Endothelial cell (in vitro differentiated cells): ENCODE measurements at places on chromosomes 5 and 9.

DNA sequence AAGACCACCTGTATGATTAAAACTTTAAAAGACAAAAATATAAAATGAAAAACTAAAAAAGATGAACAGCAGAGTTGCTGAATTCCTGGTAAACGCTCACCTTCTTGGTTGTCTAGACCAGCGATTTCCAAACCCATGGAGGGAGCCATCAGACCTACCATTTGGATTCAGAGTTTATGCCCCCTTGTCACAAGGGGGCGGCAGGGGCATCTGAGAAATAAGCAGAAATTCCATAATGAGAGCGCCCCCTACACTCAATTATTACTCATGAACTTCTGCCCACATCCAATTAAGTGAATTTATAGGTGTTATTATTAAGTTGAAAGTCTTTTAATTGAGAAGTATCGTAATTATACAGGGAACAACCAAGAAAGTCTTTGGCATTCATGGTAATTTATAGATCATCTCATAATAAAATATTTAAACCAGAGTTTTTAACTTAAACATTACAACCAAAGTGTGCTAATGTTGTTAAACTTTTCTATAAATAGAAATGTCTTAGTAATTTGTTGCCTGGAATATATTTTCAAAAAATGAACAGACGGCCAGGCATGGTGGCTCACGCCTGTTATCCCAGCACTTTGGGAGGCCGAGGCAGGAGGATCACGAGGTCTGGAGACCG is 35.2 kb upstream of the SPATA31C2 start:
- peak; percentile 70 for DNase-seq

- no peak for DNase-seq
These were observed 872.6 kb downstream of the DTWD2 start for GRCh38 chr5:118115791-118116190.

DNA sequence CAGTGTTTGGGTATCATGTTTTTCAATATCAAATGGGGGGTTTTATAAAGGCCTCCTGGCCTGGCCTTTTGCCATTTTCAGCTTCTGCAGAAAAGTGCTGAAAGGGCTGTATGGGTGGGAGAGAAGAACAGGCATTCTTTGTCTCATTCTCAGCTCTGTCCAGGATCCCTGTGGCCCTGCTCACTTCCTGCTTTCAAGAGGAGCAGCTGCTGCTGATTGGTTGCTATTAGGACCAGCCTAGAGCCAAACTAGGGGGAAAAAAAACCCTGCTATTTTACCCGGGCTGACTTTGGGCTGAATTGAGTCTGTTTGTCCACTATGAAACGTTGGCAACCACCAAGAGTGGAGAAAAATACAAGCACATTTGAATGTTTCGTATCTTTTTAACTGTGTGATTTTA is 117.1 kb downstream of the CMYA5 start:
- DNase-seq = no peak

- DNase-seq = no peak
These were observed 943 bp downstream of the NOP16 start for GRCh38 chr5:176387384-176387925.

- peak; percentile 76 for DNase-seq
These were observed 31.7 kb upstream of the KCNMB1 start for GRCh38 chr5:170420806-170421412.

DNA sequence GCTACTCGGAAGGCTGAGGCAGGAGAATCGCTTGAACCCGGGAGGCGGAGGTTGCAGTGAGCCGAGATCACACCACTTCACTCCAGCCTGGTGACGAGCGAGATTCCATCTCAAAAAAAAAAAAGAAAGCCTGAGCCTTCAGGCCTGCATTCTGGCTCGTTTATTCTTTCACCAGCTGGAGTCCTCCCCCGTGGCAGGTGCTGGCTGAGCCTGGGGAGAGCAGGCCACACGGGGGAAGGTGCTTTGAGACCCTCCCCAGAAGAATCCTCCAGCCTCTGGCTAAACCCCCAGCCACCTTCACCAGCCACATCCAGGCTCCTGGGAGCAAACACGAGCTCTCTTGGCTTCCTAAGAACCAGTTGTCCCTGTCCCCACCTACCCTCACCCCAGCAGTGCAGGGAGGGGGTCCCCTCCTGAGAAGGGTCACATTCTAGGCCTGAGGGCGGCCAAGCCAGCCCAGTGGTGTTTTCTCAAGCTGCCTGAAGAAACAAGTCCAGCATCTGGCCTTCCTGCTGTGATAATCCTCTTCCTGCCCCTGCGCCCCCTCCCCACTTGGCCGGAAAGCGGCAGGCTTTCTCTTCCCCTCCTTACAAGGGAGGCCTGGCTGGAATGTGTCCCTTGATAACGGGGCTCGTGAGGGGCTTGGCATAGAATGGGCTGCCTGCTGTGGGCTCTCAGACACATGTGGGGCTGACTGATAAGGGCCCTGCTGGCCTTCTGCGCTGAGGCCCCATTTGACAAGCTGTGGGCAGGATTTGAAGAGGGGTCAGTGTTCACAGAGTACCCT is 41.5 kb downstream of the PLPP7 start:
- peak; percentile 93 for DNase-seq

DNA sequence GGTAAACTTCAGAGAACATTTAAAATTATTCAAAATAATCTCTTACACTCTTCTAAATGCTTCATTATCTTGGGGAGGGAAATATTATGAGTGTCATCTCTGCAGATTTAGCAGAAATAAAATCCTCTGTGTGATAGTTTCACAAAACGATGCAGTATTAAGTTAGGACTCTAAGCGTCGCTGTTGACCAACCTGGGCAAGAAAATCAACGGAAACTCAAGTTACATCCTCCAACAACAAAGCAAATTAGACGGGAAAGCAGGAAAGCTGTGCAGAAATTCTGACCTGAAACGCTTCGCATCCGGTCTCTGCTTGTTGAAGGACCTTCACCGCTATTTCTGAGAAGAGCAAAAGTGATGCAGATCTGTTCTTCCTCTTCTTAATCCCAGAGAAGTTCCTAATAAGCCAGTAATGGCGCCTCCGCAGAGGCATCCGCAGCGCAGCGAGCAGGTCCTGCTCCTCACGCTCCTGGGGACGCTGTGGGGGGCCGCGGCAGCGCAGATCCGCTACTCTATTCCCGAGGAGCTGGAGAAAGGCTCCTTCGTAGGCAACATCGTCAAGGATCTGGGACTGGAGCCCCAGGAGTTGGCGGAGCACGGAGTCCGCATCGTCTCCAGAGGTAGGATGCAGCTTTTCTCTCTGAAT is at the start of gene PCDHGA6:
PCDHGA6 (plus strand) TSS at position 219 of the 645 bp plus-strand sequence; CDS start at position 412, 193 bp downstream.
- no peak for DNase-seq

DNA sequence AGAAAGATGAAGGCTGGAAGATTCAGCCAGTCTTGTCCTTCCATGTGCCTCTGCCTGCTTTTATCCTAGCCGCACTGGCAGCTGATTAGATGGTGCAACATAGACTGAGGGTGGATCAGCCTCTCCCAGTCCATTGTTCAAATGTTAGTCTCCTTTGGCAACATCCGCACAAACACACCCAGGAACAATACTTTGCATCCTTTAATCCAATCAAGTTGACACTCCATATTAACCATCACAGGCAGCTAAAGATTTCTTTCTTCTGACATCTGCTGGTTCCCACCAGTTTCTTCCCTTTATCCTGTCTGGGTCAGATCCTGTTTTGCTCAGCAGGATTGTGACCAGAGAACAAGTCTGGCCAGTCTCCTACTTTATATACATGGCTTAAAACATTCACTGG is 276.5 kb upstream of the TYRP1 start:
- no peak for DNase-seq

GRCh38 chr9:126294331-126295081 is 32.1 kb upstream of the MVB12B start:
- DNase-seq = no peak

DNA sequence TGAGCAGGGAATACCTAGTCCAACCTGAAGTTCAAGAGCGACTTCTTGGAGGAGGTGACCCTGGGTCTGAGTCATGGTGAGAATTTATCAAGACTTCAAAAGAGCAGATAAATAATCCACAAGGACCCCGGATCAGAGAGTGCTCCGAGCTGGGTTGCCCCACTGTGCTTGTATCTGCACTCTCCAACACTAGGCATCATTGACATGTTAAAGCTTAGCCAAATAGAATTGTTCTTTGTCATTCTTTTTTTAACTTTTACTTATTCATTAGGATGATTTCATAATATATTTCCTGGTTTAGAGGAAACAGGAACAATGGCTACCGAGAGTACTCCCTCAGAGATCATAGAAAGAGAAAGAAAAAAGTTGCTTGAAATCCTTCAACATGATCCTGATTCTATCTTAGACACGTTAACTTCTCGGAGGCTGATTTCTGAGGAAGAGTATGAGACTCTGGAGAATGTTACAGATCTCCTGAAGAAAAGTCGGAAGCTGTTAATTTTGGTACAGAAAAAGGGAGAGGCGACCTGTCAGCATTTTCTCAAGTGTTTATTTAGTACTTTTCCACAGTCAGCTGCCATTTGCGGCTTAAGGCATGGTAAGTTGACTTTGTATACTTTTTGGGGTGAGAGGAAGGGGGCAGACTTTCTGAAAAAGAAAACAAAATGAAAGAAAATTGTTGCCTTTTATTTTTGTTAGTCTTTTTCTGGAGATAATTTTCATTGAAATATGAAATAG is at the start of gene CARD6:
CARD6 (plus strand) TSS at position 300 of the 738 bp plus-strand sequence; CDS start at position 316, 16 bp downstream.
- DNase-seq = no peak

DNA sequence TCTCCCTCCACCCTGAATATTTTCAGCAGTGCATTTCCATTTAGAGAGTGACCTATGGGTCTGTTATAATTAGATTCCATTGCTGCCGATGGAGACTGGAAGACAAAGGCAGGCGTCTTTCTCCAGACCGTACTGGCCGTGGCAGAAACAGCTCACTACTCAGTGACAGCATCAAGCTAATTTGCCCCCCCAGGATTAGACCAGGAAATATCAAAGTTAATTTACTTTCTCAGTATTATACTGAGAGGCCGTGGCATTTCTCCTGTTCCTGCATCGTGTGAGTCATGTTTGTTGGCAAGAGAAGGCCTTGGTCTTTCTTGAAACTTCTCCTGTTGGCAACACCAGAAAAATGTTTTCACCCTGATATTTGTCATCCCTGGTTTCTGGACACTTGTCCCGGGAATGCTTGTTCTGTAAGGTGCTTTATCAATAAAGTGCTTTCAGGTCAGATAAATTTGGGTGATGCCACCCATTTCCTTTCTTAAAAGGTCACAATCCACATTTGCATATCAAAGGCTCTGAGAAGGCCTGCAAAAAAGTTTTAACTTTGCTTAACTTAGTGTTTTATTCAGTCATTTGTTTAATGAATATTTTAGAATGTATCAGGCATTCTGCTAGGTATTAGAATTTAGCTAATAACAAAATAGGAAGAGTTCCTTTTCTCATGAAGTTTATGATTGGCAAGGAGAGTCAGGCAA is 28.4 kb downstream of the SV2C start:
- no peak for DNase-seq

DNA sequence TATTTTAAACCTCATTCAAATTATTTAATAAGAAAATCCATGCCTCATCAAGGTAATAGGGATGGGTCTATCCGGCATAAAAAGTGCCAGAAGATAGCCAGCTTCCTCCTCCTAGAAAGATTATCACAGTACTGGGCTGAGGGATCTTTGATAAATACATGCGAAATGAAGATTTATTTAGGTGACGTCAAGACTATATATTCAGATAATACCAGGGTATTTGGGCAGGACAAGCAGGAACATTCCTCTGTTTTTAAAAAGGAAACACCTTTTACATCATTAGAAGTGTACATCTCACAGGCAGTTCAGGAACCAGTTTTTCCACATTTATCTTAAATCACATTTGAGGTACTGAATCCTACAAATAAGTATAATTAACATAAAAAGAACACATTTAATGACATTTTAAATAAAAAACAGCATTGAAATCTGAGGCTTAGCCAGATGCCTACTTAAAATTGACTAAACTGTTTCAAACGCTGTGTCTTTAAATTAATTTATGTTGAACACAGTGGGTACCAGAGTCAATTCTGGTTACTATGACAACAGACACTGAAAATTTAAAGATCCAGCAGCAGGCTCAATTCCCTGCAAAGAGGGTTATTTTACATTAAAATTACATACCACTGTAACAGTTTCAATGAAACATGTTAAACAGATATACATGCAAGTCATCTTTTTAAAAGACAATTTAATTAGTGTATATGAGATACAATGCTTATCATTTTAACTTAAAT is 124.7 kb upstream of the SLCO6A1 start:
- no peak for DNase-seq

DNA sequence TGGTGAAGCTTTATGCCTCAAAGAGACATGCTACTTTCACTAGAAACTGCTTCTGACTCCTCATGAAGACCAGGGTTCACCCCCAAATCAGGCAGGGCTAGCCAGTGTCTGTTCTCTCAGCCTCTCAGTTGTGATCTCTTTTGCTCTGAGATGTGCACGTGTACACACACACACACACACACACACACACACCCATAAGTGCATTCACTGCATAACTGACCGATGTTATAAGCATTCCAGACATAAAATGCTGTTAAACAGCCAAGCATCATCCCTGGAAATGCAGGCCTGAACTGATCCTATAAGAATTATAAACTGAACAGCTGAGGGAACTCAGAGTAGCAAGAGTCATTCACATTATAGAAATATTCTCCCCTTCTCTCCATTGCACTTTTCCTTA is 85.0 kb downstream of the FSTL4 start:
- no peak for DNase-seq

DNA sequence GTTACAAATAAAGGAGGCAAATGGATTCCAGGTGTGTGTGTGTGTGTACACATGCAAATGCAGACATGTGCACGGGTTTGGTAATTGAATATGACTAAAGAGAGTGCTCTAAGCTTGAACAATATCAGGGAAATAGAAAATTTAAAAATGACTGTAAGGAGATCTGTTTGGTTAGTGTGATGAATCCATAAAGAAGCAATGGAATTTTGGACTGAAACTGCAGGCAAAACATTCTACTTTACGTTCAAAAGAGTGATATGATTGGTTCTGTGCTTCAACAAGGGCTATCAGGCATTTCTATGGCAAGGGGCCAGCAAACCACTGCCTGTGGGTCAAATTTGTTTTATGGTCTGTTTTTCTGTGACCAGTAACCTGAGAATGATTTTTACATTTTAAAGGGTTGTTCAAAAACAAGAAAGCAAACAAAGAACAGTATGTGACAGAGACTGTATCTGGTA is 332.8 kb upstream of the KLF9 start:
- DNase-seq = no peak

GRCh38 chr9:83598487-83598886 is 24.5 kb upstream of the IDNK start:
- DNase-seq = no peak

GRCh38 chr9:18114559-18115475 is 359.1 kb upstream of the ADAMTSL1 start:
- DNase-seq = no peak

- no peak for DNase-seq
These were observed 288.3 kb upstream of the CDH18 start for GRCh38 chr5:20276061-20276958.

DNA sequence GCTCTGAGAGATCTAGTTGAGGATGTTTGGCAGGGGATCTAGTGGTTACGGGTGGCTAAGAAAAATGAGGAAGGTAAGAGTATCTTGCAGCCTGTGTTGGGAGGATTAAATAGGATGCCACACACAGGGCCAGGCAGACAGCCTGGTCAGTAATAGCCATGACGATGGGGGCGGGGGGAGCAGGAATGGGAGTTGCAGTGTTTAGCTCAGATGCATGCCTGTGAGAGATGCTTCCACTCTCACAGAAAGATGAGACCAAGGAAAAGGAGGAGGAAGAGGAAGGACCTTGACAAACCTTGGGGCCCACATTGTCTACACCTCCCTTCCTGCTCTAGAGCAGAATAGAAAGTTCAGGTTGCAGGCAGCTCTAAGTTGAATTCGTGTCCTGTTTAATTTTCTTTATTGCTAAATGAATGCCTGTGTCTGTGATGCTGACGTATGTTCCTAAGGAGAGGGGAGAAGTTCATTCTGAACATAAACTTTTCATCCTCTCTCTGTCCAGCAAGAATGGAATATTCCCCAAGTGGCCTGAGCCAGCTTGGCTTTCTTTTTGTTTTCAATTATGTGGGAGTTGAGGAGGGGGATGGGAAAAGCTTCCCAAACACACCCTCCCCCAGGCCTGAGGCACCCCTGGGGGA is 28.7 kb downstream of the TGFBI start:
- no peak for DNase-seq
